ENCODE measurements at places on chromosomes 4 and X.

GRCh38 chr4:76681996-76682395, 215.9 kb downstream of the SOWAHB start:
- DNase-seq = no peak

DNA sequence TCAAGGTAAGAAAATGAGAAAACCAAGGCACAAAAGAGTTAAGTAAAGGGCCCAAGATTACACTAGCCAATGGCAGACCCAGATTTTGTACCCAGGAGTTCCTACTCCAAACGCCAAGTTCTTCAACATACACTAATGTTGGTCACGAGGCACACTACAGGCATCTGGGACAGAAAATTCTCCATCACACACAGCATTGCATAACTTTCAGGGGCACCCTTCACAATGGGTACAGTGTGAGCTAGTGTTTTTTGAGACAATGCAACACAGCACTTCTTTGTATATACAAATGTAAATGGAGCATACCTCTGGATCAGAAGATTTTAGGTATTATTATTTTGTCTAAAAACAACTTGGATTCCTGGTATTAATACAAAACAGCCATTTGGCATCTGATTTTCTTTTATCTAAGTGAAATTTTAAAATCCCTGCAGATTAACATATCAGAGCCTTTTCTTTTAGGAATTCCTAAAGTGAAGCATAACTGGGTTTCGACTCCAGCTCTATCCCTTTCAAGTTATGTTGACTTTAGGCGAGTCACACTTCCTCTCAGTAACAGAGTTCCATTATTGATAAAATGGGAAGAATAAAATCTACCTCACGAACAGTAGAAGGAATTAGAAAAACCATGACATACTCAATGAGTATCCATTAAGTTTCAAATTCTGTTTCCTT, 41.1 kb downstream of the ADGRA3 start:
- DNase-seq = no peak

- no peak for DNase-seq
Observed at GRCh38 chr4:145195167-145195952, 15.0 kb upstream of the OTUD4 start.

GRCh38 chrX:20159797-20160385, 18.3 kb upstream of the EIF1AX start:
- DNase-seq = no peak

DNA sequence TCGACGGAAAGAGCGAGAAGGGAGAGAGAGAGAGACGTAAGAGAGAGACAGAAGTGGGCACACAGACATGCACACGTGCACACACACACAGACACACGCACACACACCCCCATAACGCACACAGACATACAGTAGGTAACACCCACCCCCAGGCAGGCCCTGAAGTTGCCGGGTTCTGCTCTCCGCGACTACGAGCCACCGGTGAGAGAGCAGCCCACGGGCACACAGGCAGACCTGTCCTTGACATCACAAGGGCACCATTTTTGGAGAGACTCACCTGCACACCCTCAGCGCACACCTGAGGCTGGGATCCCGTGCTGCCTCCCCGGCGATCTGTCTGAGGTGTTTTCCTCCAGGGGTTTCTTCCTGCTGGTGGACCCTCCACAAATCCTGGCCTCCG, 1171.0 kb upstream of the PCDH10 start:
- no peak for DNase-seq

- peak; percentile 9 for DNase-seq
Observed at GRCh38 chrX:22534643-22535042, 261.9 kb downstream of the CBLL2 start.

GRCh38 chr4:175705407-175705806, 106.7 kb downstream of the GPM6A start:
- DNase-seq = no peak

GRCh38 chr4:112857461-112857860, 192.0 kb upstream of the ANK2 start:
- DNase-seq = peak; percentile 91

GRCh38 chr4:173821036-173821435, 291.0 kb upstream of the HAND2 start:
- DNase-seq = peak; percentile 20

GRCh38 chrX:150649096-150649870, 43.9 kb upstream of the MTMR1 start:
- DNase-seq = peak; percentile 4

- no peak for DNase-seq
Observed at GRCh38 chr4:24598025-24598424, 13.7 kb upstream of the DHX15 start.

DNA sequence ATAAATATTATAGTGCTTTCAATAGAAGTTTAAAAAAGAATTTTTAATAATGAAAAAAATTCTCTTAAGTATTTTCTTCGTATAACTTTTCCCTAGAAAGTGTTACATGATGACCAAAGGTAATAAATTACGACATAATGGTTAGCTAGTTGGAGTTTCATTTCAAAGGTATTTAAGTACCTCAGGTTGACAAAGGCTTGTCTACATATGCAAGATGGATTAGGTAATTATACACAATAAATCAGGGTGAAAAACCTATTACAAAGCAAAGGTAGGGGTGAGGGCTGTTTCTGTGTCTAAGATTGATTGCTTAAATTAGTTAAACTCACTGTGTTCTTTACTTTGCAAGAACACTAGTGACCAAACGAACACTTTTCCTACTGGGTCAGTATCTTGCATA, 508.5 kb upstream of the FAT1 start:
- no peak for DNase-seq

DNA sequence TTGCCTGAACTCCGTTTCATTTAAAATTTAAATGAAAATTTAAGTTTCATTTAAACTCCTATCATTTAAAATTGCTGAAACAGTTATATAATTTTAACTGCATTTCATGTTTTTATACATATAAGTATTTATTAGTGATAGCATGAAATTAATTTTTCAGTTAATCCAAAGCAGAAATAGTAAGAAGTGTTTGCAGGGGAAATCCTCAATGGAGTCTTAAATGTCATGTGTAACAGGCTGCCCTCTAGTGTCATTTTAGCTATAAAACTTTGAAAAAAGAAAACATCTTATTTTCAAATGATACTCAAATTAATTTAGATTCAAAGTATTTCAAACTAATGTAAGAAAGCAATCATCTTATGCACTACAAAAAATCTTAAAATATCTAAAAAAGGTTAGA, 27.2 kb downstream of the TAPT1 start:
- peak; percentile 24 for DNase-seq

DNA sequence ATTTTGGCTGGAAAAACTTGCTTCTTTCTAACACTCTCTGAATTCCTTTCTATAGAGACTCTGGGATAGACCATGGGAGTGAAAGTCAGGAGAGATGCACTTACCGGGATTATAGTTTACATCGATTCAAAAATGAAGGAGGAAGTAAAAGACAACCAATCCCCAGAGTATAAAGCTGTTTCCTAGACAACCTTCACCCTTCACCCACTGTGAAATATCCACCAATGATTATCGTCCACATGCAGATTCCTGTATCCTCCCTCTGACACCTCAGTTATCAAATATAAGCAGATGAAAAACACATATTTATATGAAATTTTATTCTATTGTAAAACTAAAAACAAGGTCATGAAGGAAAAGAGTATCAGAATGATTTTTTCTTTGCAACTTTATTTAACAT, 258.8 kb upstream of the GK2 start:
- no peak for DNase-seq

DNA sequence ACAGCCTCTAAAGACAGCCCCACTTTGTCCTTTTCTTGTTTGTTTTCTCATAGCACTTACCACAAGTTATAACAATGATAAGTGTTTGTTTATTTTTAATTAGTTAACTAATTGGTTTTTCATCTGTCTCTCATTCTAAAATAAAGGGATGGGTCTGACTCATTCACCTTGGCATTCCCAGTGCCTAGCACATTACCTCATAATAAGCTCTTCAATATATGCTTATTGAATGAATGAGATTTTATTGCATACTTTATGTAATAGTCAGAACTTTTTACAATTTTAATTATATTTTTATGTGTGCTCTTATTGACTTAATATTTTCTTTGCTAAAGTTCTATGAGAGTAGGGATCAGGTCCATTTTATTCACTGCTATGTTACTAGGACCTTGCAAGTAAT, 22.8 kb upstream of the PRKG2 start:
- no peak for DNase-seq

DNA sequence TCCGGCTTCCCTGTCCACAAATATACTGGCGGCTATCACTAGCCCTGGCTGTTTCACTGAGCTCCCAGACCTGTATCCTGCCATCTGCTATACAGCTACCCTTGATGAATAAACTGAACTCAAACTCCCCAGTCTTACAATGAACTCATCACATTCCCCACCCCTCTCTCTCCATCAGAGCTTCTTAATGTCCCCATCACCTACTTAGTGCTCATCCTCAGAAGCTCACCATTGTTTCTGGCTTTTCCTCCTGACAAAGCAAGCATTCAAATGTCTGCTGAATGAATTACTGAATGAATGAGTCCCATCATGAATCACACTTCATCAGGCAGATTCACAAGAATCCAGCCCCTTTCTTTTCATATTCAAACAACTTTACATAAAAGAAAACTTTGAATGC, 5.7 kb upstream of the DGAT2L6 start:
- DNase-seq = no peak

DNA sequence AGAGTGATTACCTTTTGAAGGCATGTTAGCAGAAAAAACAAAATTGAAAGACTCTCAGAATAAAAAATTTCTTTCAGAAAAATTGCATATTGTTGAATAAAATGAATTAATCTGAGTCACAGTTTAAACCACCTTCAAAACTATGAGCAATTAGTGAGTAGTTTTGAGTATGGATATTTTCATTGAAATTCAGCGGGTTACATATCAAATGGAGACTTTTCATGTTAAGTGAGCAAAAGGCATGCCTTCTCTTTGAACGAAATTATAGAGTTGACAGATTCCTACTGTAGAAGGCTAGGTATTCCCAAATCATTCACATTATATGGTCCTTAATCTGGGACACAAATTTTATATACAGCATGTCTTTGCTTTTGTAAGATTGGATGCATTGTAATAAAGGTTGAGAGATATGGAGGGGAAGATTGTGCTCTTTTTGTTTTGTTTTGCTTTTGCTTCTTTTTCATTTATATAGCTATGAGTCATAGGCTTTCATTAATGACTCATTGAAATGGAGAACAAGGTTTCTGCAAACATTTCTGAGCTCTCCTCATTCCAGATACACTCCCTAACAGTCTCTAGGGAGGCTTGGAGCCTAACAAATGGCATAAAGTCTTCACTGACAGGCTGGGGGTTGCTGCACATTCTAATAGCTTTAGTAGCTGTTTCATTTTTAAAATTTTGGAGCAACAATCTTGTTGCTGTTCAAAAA, 21.6 kb downstream of the PCDH18 start:
- DNase-seq = peak; percentile 90

DNA sequence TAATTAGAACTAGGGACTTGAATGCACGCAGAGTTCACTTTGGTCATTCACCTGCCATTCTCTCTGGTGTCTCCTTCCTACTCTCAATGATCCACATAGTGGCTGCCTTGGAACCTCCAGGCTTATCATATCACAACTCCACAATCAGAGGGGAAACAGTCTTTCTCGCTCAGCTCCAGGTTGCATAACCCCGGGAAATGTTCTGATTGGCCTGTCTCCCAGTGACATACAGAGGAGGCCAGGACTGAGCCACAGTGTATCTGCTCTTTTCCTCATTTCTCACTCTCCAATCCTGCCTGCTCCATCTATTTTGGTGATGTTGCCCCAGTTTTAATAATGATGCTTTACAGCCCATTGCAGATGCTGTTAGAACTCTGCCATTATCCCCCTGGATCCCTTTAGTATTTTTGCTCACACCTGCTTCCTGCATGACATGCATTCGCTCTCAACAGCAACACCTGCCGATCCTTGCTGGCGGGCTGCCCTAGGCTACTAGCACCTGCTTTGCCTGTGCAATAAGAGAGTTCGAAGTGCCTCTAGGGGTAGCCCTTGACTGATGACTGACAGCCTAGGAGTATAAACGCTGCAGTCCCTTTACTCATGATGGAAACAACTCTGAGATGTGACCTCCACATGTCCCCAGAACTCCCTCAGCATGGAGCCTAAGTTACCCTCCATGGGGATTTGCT, 211.3 kb upstream of the RPS6KA3 start:
- no peak for DNase-seq

GRCh38 chrX:47662144-47662657, 3.2 kb upstream of the UXT start:
- peak; percentile 70 for DNase-seq

- peak; percentile 35 for DNase-seq
Observed at GRCh38 chrX:14920196-14920595, 47.0 kb downstream of the MOSPD2 start.
